ENCODE measurements at places on chromosomes 4 and X.

- DNase-seq, result no peak
These were observed 182.9 kb downstream of the AFAP1 start for GRCh38 chr4:7756561-7757355.

DNA sequence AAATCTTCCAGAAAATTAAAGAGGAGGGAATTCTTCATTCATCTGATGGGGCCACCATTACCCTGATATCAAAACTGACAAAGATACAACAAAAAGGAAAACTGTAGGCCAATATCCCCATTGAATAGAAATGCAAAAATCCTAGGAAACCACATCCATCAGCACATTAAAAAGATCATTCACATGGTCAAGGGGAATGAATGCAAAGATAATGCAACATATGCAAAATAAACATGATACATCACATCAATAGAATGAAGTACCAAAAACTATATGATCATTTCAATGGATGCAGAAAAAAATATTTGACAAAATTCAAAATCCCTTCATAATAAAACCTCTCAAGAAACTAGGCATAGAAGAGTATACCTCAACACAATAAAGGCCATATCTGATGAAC is 108.9 kb upstream of the SH3RF1 start:
- DNase-seq, result no peak

- no peak for DNase-seq
These were observed 19.7 kb upstream of the GPR78 start for GRCh38 chr4:8560265-8561047.

DNA sequence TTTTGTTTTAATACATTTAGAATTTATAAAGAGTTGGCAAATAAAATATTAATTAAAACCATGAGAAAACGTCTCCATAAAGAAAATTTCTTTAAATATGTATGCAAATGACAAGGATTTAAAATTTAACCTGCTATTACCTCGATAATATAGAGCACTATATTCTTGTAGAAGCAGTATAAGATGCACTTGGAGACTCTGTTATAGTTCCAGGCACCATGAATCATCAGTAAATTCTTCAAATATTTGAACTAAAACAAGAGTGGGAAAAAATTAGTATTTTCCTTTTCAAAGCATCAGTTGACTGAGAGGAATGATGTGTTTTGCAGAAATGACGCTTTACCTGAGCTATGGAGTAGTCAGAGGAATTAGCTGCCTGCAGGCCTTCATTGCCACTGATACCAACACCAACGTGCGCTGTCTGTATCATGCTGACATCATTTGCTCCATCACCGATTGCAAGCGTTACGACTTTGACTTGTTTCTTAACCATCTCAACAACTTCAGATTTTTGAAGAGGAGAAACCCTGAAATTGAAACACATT is 67.3 kb downstream of the SHISA3 start:
- DNase-seq, result no peak

- DNase-seq, result no peak
These were observed 58.1 kb downstream of the MAML3 start for GRCh38 chr4:140095694-140096482.

- no peak for DNase-seq
These were observed 4.7 kb downstream of the XG start for GRCh38 chrX:2756548-2756947.

DNA sequence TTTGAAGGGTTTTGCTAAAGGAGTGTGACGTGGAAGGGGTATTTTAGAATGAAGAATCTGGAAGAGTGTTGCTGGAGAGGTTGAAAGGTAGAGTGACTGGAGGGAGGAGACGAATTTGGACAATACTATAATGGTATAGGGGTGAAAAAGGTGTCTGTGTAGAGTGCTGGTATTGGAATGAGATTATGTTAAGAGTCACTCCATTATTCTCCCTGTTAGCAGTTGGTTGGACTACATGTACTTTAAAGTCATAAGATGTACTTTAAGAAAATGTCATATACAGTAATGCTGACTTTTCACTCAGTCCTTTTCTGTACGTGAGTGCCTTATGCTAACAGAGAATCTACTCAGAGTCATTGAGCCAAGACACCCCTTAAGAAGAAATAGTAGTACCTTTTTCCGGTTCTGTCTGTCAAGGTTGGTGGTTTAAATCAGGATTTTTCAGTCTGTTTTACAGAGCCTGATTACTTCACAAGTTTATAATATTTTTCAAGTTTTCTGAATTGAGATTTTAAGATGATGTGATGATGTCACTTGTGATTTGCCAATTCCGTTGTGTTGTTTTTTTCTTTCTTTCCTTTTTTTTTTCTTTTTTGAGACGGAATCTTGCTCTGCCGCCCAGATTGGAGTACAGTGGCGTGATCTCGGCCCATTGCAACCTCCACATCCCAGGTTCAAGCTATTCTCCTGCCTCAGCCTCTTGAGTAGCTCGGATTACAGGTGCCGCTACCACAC is 56.6 kb downstream of the WWC2 start:
- no peak for DNase-seq

DNA sequence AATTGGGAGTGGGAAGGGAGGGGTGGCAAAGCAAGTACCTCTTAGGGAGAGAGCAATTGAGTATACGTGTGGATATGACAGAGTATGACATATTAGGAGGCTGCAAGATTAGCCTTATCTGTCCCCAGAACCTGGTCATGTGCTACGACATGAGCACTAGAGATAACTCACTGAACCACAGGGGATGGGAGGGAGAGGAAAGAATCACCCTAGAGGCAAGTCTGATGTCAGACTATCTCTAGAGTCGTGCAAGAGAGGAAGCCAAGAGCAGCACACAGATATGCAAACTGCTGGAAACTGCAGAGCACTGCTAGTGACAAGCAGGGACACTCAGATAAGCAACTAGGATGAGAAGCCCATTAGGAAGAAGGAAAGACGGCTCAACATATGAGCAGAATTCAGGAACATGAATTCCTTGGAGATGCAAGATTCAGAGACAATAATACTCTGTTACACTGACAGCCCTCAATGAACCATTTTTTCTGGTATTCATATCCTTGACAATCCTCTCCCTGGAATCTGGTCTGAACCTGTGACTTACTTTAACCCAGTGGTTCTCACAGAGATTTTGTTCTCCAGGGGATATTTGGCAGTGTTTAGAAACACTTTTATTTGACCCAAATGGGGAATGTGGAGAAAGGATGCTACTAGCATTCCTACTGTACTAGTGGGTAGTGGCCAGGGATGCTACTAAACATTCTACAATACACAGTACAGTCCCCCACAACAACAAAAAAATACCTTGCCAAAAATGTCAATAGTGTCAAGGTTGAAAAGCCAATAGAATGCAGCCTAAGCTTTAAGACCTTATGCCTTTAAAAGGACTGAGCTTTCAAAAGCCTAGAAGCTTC is 84.0 kb upstream of the BMP2K start:
- DNase-seq, result no peak

DNA sequence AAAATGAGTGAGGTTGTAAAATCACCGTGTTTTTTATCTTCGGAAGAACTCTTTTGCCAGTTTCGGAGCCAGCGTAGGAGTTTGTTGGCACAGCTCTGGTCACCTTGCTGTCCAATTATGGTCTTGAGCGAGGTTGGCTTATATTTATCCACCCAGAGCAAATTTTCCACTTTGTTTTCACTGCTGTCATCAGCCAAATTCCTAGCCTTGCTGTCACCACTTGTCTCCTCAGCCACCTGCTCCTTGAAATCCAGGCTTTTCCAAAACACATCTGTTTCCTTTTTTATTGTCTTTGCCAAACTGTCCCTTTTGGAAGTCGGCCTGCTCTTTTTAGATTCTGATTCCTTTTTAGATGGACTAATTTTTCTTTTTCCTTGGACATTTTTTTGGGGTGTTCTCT is 57.6 kb downstream of the RFC1 start:
- no peak for DNase-seq

DNA sequence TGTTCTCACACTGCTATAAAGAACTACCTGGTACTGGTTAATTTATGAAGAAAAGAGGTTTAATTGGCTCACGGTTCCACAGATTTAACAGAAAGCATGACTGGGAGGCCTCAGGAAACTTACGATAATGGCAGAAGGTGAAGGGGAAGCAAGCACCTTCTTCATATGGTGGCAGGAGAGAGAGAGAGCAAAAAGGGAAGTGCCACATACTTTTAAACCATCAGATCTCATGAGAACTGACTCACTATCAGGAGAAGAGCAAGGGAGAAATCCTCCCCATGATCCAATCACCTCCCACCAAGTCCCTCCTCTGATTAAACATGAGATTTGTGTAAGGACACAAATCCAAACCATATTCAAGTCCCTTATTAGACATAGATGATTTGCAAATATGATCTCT is 12.3 kb upstream of the RAP2C start:
- no peak for DNase-seq

- DNase-seq, result no peak
These were observed 188.8 kb downstream of the LRBA start for GRCh38 chr4:150826306-150826705.

- no peak for DNase-seq
These were observed 98.2 kb upstream of the PRKX start for GRCh38 chrX:3811331-3812311.

DNA sequence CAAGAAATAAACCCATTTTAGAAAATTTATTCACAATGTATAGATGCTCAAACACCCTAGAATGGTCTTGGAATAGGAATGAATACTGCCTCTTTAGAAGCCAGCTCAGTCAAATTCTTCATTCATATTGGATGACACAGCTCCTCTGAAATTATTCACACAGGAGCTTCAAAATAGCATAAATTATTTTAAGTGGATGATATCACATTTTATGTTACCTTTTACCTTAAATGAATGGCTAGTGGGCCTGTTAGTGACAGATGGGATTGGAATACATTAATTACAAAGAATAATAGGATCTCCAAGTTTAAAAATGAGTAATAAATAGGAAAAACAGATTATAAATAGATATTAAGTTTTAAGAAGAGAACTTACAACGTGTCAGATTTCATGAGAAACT is 184.4 kb downstream of the GABRB1 start:
- DNase-seq, result no peak

DNA sequence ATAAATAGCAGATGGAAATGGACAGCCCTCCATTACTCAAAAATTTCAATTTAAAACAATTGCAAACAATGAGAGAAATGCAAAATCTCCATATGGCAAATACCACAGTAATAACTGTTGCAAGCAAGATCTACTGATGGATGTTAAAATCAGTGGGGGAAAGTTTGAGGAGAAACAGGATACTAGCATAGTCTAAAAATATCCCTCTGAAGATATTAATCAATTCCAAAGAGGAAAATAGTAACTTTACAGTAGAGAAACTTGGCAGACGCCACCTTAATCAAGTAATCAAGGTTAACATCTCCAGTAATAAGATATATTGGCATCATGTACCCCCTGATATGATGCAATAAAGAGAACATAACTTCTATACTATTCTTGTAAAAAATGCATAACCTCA is 344.8 kb downstream of the ZNF674 start:
- DNase-seq, result no peak

- DNase-seq, result no peak
These were observed 47.5 kb downstream of the CPE start for GRCh38 chr4:165426331-165426730.

DNA sequence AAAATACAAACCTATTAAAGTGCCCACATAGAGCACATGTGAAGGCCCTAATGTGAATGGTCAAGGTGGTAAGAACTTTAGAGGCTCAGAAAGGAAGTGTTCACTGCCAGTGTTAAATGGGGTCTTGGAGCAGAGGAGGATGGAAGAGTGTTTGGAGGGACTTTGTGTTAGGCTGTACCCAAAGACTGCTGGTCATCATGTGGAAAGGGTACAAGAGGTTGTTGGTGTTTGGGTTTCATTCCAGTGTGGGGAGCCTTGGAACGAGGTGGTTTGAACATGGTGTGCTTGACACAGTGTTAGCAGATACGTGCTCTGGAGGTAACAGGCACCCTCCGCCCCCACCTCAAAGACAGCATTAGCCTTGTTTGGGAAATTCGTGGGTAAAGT is 73.1 kb downstream of the RAPGEF2 start:
- no peak for DNase-seq

GRCh38 chr4:1506956-1507721 is 100.9 kb upstream of the NKX1-1 start:
- DNase-seq, result no peak

DNA sequence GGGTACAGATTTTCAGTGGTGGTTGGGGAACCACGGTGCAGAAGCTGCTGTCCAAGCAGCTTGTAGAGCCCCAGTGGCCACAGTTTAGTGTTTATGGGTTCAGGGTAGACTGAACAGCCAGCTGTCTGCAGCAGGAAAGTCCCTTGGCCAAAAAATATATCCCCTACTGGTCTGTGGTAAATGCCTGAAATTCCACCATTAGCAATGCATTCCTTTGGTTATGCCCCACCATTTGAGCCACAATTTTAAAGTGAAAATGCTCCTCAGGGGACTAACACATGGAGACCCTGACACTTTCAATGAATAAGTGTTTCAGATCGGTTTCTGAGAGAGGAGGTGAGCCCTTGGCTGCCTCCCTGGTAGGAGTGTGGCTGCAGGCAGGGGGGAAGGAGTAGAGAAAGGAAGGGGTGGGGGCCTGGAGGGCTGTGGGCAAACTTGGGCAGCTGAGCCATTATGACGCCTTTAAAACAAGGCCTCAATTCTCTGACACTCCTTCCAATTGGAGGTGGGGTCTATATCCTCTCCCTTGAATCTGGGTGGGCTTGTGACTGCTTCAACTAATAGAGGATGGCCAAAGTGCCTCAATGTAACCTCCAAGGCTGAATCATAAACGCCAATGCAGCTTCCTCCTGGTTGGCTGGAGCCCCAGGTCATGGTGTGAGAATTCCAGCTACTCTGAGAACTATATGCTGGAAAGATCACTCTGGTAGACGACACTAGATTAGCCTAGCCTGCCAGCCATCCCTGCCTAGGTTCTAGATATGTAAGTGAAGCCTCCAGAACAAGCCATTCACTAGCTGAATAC is 75.8 kb upstream of the ATP6AP2 start:
- no peak for DNase-seq

- no peak for DNase-seq
These were observed 41.7 kb downstream of the MAGEC1 start for GRCh38 chrX:141945426-141945825.

DNA sequence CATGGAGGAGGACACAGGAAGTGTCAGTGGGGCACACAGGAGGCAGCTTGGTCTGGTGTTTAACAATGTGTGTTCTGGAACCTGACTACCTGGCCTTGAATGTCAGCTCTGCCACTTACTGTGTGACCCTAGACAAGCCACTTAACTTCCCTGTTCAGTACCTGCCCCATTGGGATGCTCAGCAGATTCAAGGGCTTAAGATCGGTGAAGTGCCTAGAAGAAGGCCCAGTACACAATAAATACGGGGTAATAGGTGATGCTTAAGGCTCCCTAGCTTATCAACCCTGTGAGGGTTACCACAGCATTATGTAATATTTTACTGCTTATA is 1.6 kb upstream of the CHIC2 start:
- DNase-seq, result no peak

DNA sequence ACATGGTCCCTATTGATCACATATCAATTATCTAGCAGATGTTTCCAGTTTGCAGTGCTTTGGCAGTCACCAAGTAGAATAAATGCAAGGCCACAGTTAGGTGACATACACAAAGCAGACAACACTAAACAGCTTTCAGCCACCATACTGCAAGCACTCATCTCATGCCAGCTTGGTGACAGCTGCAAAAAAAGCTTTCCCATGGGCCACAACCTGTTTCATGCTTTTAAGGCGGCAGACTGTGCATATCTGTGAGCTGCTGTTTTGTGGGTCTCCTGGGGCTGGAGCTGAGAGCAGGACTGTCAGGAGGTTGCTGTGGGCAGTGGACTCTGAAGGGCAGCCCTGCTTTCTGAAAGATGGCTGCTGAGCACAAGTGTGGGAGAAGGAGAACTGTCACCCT is 82.6 kb downstream of the FHDC1 start:
- no peak for DNase-seq

- DNase-seq, result no peak
These were observed 46.6 kb upstream of the CDX4 start for GRCh38 chrX:73400136-73400748.

- no peak for DNase-seq
These were observed 9.9 kb downstream of the NSG1 start for GRCh38 chr4:4396628-4397440.
